ENCODE measurements at places on chromosomes 12 and 14. TPM values are rescaled to one million over a fixed set of nuclear protein-coding genes. Genes with fewer than 3 reads are reported as not detected.

The SLC35E3 gene
- 4.0 TPM for total RNA-seq

The PROX2 gene
- total RNA-seq: not detected

The IAPP gene
- not detected for total RNA-seq

The LTBP2 gene
- total RNA-seq: 39.6 TPM

The CMKLR1 gene
- total RNA-seq: 34.6 TPM

The IFNG-AS1 gene
- total RNA-seq: not detected

The LTB4R gene
- 4.2 TPM for total RNA-seq

The PIWIL1 gene
- total RNA-seq: not detected

The TMEM116 gene
- total RNA-seq: 10.5 TPM

The NABP2 gene
- 12.6 TPM for total RNA-seq

The ASPG gene
- total RNA-seq: not detected

Data from subcutaneous adipose tissue (tissue), 4 donors.